Stimulated activated naive CD4-positive, alpha-beta T cell treated with Interleukin-2 at 50 U/mL for 16 hours (primary cell): ENCODE measurements at places on chromosomes 7 and 10.

DNA sequence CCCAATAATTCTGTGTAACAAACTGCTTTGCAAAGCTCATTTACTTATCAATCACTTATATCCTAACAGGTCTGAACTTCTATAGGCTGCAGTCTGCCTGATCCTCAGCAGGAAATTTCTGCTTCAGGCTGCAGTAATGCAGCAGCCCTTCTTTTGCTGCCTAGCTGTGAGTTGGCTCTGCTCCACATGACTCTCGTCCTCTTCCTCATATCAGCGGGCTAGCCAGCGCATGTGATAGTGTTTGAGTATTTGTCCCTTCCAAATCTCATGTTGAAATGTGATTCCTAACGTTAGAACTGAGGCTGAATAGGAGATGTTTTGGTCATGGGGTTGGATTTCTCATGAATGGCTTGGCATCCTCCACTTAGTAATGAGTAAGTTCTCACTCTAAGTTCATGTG lies 387.8 kb downstream of the SEMA3D start:
- DNase-seq: no peak

DNA sequence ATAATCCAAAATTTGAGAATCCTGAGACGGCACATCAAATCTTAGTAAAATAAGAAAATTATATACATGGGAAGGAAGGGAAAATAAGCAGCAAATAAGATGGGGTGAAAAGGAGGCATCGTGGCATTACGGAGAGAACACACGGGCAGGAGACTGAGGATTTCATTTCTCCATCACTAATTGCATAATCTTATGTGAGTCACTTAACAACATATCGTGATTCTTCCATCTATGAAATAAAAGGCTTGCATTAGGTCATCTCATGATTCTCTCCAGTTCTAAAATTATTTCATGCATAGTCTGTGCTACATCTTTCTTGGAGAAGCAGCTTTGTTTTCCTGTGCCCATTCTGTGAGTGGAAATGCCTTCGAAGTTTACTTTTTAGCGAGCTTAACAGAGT lies 288.7 kb downstream of the LRMDA start:
- no peak for DNase-seq

DNA sequence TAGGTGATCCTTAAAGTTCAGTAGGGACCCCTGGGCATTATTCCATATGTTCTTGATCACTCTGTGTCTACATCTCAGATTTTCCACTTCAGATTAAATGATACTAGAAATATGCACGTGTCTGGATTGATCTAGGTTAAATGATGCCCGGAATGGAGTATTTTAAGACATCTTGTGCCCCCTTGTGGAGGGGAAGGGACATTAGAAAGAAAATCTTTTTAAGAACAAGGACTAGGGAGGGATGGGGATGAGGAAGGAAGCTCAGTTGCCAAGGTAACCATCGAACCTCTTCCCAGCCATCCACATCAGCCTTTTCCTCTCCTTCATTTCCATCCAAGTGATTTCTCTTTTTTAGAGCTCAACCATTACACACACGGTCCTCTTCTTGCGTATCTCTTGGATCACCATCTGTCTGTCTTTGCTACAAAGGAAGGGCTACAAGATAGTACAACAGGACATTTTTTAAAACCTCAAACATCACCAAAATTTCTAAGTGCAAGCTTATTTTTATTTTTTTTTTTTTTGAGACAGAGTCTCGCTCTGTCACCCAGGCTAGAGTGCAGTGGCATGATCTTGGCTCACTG lies 40.5 kb downstream of the PRSS2 start:
- DNase-seq: no peak

DNA sequence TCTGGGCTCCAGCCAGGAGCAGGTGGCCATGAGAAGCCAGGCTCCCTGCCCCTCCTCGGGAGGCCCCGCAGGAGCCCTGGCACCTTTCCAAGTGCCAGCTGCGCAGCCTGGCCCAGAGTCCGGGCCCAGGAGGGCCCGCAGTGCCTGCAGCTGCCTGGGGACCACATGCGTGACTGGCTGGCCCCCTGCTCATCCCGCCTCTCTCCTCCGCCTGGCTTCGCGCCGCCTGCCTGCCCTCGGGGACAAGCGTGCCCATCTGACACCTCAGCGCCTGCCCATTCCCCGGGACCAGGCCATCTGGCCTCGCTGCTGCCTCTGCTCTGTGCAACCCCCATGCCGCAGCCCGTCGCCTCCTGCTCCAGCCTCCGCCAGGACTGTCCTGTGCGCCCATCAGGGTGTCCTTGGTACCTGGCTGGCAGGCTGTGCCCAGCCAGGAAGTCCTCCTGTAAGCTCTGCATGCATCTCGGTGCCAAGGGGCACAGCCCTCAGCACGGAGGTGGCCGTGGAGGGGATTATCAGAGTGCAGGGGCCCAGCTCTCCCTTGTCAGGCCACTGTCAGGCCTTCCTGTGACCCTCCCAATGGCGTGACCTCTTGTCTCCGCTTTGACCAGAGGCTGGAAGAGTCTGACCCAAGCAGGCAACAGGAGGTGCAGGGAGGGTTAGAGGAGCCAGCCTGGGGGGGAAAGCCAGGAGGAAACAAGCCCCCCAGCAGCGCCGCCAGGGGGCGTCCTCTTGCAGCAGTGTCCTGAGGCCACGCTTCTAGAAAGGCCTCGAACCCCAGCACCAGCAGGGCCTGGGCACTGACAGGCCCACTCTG lies 50.5 kb downstream of the TMEM209 start:
- no peak for DNase-seq

DNA sequence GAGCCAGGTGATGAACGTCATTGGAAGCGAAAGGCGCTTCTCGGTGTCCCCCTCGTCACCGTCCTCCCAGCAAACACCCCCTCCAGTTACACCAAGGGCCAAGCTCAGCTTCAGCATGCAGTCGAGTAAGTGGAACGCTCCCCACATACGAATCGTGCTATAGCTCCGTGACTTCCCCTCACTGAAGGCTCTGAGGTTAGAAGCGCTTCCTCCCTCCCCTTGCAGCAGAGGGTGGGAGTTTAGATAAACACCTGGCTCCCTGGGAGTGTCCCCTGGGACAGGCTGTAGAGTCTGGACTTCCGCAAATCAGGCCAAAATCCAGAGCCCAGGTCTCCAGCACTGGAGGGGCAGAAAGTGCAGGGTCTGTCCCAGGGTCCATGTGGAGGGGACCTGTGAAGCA lies 105.0 kb upstream of the NPS start:
- DNase-seq: no peak

GRCh38 chr10:613271-614138 lies 76.0 kb downstream of the DIP2C start:
- DNase-seq: no peak

- DNase-seq: no peak
Observed at GRCh38 chr10:35928748-35929147, 286.7 kb upstream of the FZD8 start.

- no peak for DNase-seq
Observed at GRCh38 chr7:100745184-100745583, 11.8 kb downstream of the ZAN start.

GRCh38 chr10:130378556-130379400 lies 242.6 kb downstream of the GLRX3 start:
- no peak for DNase-seq

DNA sequence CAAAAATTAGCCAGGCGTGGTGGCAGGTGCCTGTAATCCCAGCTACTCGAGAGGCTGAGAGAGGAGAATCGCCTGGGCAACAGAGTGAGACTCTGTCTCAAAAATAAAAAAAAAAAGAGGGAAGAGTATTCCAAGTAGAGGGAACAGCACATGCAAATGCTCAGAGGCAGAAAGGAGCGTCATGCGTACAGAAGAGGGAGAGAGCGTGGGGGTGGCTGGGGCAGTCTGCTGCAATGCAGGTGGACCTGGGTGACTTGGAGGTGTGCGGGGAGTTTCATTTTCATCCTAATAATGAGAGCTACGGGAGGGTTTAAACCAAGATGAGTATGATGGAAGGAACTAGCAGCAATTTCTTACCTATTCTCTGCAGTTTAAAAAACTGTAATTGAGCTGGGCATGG lies 28.8 kb downstream of the CLIP2 start:
- DNase-seq: no peak

GRCh38 chr10:80144067-80144695 lies 11.7 kb downstream of the PLAC9 start:
- DNase-seq: peak; percentile 44

GRCh38 chr10:110686047-110686446 lies 41.9 kb downstream of the RBM20 start:
- DNase-seq: no peak

DNA sequence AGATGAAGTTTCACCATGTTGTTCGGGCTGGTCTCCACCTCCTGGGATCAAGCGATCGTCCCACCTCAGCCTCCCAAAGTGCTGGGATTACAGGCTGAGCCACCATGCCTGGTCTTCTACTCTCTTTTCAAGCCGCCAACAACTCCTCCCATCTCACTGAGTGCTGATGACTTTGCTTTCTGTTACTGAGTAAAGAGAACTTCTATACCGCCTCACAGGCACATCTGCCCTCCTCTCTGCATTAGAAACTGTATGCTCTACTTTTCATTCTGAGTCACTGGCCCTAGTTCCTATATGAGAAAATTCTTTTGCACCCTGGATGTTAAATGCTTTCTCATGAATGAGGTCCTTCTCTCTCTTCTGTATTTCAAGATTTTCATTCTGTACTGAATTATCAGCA lies 2.2 kb upstream of the ZNF239 start:
- peak; percentile 13 for DNase-seq

DNA sequence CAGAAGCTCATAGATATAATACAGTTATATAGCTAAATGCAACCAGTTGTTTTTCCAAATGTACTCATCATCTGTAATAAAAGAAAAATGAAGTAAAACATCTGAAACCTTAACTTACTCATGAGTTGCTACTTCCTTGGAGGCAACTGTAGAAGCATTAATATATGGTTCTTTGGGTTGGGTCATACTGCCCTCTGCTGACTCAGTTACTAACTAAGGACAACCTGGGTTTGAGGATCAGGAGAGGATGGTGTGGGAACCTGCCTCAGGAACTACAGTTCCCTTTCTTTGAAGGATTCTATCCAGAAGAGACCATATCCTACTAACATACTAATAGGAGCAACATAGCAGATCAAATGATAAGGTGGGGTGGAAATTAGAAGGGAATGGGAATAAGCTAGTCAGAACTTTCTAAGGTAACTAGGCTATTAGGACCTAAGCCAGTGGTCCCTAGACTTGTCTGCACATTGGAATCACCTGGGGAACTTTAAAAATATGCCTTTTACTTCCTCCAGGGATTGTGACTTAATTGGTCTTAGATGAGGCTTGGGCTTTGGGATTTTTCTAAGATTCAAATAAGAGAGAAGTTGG lies 20.7 kb downstream of the COX15 start:
- no peak for DNase-seq

DNA sequence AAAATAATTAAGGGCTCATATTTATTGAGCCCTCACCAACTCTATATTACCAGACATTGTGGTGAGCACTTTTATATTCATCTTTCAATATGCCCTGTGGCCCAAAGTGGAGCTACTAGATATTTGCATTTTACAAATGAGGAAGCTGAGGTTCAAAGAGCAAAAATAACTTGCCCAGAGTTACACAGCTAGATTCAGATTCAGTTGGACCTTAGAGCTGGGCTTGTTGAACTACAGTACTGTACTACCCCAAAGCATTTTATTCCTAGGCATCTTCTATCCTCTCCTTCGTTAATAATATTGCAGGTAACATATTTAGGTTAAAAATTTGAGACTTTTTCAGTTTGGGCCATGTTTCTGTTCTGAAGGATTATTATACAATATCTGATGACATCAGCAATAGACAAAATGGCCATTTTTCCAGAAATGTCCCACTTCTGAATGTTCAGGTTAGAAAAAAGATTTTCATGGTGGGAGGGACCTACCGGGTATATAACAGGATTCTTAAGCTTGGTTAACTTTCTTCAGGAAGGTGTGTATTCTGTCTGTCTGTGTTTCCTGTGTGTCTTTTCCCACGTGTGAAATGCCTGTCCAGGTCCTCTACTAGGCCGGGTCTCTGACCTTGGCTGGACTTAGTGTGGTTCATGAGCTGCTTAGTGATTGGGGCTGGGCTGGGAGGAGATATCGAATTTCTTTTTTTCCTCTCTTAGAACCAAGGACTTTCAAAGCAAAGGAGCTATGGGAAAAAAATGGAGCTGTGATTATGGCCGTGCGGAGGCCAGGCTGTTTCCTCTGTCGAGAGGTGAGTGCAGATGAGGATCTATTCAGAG lies 13.6 kb downstream of the PRXL2A start:
- DNase-seq: no peak

DNA sequence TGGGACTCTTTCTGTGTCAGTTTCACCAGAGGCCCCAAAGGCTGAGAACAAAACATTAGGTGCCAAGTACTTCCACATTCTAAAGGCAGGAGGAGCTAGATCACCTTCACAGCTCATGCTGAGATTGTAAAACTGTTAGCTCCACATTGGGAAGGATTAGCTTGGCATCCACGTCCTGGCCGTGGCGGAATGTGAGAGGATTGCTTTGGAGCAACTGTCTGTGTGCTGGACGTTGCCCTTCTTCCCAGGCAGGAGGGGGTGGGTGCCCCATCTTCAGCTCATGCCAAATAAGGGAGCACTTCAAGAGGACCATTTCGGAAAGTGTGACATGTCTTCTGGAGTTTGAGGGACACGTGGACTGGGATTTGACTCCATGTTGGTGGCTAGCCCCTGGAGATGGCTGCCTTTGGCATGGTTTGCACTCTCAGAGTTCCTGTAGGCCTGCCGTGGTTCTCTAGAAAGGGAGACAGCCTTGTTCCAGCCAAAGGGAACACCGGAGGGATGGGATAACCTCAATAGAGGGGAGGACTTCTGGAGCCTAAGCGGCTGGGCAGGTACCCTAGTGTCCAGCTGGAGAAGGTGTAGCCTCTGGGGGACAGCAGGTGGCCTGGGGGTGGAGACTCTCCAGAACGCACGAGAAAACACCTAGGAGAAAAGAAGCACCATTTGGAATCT lies 19.9 kb upstream of the FMC1 start:
- no peak for DNase-seq

GRCh38 chr10:3503299-3503698 lies 281.7 kb downstream of the KLF6 start:
- no peak for DNase-seq

- no peak for DNase-seq
Observed at GRCh38 chr10:88408096-88408495, 175.0 kb downstream of the RNLS start.

DNA sequence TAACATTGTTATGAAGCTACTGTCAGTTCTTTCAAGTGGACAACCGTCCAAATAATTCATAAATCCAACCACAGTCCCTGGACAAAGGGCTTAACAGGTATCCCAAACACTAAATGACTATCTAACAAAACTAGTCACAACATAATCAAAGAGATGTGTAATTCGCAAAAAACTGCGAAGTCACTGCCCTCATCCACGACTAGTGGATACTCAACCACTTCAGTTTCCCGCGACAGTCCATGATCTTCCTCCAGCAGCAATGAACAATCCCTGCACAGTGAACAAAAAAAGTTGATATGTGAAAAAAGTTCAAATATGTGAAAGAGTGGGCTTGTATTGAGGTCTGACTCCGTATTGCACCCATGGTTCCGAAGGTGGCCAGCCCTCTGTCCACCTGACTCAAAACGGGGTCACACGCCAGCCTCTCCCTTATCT lies 287 bp downstream of the DCLRE1A start:
- no peak for DNase-seq

- no peak for DNase-seq
Observed at GRCh38 chr7:16318463-16318862, 102.9 kb downstream of the CRPPA start.
